ENCODE measurements at places on chromosomes 7 and 10. TPM values are rescaled to one million over a fixed set of nuclear protein-coding genes. Genes with fewer than 3 reads are reported as not detected.

ZNF107 gene
- 0.70 TPM for total RNA-seq

NDUFA5 gene
- total RNA-seq, result 41.3 TPM

FOXI2 gene
- not detected for total RNA-seq

NUP42 gene
- 16.5 TPM for total RNA-seq

ZNF783 gene
- total RNA-seq, result 5.1 TPM

ADAM22 gene
- total RNA-seq, result 0.53 TPM

GATA3 gene
- total RNA-seq, result 0.88 TPM

ARL5B gene
- 7.7 TPM for total RNA-seq

SPDYE6 gene
- total RNA-seq, result not detected

HHEX gene
- total RNA-seq, result 47.4 TPM

PUS7 gene
- 4.9 TPM for total RNA-seq

MCMBP gene
- total RNA-seq, result 16.5 TPM

LRMDA gene
- 9.1 TPM for total RNA-seq

SGCE gene
- total RNA-seq, result 6.5 TPM

ADAMTS14 gene
- total RNA-seq, result 0.15 TPM

NUDCD3 gene
- total RNA-seq, result 47.1 TPM

METTL27 gene
- 0.96 TPM for total RNA-seq

RTKN2 gene
- total RNA-seq, result 0.05 TPM

UNC5B gene
- 1.8 TPM for total RNA-seq

CALHM2 gene
- 3.6 TPM for total RNA-seq

SLIT1 gene
- 0.08 TPM for total RNA-seq

FAM237B gene
- total RNA-seq, result not detected

DKK1 gene
- total RNA-seq, result 0.38 TPM

Measured in left lobe of liver (tissue), 2 donors.